Ascending aorta (tissue), 2 donors: ENCODE measurements at places on chromosomes 12 and 14. TPM values are rescaled to one million over a fixed set of nuclear protein-coding genes. Genes with fewer than 3 reads are reported as not detected.

GRCh38 chr14:76775695-76776427 lies 14.6 kb downstream of the VASH1 start:
- peaks cover 22% of the 10 kb centered on the region for H3K4me1 ChIP-seq
- H3K4me3 ChIP-seq = no peak overlapping the region
- no peak overlapping the region for H3K27ac ChIP-seq
- no peak for DNase-seq
- peaks cover 13% of the 10 kb centered on the region for H3K36me3 ChIP-seq
- H3K27me3 ChIP-seq = no peaks in the 10 kb centered on the region

DNA sequence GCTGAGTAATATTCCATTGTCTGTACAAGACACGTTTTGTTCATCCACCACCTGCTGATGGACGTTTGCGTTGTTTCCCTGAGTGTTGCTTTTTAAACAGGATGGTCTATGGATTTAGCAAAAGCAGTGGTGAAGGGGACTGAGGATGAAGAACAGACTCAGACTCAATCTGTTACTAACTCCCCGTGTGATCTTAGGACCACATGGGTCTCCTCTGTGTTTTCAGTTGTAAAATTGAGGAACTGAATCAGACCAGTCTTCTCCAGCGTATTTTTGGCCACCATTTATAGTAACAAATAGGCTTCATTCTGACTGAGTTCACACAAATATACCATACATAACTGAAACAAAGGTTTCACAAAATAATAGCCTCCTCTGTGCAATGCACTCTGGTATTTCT lies 85.6 kb downstream of the FOXN3 start:
- no peaks in the 10 kb centered on the region for H3K36me3 ChIP-seq
- peaks cover 6% of the 10 kb centered on the region for H3K4me1 ChIP-seq
- H3K4me3 ChIP-seq = no peak overlapping the region
- H3K27ac ChIP-seq = no peak overlapping the region
- no peaks in the 10 kb centered on the region for H3K27me3 ChIP-seq

Gene MIS18BP1
- total RNA-seq = 35.9 TPM

DNA sequence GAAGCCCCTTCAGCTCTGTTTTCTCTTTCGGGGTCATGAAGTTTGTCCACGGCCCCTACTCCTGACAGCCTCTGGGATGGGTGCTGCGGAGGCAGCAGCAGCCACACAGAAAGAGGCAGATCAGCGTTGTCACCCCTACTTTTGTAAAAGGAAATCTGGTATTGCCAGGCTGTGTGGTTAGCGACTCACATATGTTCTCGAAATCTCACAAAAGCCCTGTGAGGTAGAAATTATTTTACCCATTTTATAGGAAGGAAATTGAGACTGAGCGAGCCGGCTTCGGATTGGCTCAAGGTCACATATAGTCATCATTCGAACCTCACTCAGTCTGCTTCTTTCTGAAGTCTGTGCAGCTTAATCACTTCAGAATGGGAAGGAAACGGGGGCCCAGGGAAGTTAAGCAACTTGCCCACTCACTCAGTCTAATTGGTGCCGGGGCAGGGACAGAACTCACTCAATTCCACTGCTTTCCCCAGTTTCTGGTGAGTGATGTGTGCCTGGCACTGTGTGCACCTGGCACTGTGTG lies 1.1 kb upstream of the CKAP4 start:
- H3K4me1 ChIP-seq = peaks cover 3% of the 10 kb centered on the region
- no peak for DNase-seq
- H3K4me3 ChIP-seq = peak overlapping the region; percentile 95
- H3K27ac ChIP-seq = peak overlapping the region; percentile 99
- H3K27me3 ChIP-seq = no peaks in the 10 kb centered on the region

Gene RNASE7
- total RNA-seq = not detected

Gene CACNA1C
- 102 TPM for total RNA-seq

Gene CMA1
- not detected for total RNA-seq

DNA sequence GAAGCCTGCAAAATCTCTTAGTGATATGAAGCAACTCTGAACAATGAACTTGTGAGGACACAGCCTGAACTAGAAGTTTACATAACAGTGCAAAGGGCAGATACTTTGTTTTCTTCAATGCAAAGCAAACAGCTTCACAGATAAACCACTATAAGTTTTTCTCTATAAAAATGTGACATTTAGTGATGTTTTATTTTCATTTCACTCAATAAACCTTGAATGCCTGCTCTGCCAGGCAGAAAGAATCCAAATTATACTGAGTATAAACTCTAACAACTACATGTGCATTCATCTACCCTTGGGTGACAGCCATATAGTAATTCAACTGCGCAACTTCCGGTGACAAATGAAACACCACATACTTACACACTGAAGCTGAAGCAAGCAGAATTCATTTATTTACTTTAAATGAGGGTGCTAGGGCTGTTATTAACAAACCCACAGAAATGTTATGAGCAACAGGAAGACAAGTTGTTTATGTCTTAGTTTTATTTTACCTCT lies 10.3 kb downstream of the DCP1B start:
- no peak overlapping the region for H3K27ac ChIP-seq
- H3K36me3 ChIP-seq = peaks cover 14% of the 10 kb centered on the region
- no peaks in the 10 kb centered on the region for H3K4me1 ChIP-seq

Gene LBHD2
- not detected for total RNA-seq

GRCh38 chr12:51953864-51954263 lies 2.4 kb downstream of the ACVR1B start:
- no peaks in the 10 kb centered on the region for H3K36me3 ChIP-seq
- H3K4me1 ChIP-seq = peaks cover 9% of the 10 kb centered on the region
- H3K4me3 ChIP-seq = peak overlapping the region; percentile 94
- no peaks in the 10 kb centered on the region for H3K27me3 ChIP-seq

DNA sequence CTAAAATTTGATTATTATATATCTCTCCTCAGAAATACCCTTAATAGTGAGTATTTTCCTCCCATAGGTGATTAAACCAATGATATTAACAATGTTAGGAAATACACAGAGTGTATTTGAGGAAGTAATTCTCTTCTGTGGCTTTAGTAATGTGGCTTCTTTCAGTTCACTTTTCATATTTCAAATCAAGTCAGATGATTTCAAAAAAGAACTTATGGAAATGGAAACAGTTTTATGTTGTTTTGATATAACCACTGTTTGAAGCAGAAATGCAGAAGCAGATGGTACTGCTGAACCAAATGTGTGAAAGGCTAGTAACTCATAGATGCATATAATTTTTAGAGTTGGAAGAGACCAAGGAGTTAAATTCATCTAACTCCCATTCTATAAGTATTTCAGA lies 1.9 kb upstream of the GPR33 start:
- no peaks in the 10 kb centered on the region for H3K4me1 ChIP-seq
- no peak overlapping the region for H3K4me3 ChIP-seq
- no peaks in the 10 kb centered on the region for H3K27me3 ChIP-seq

DNA sequence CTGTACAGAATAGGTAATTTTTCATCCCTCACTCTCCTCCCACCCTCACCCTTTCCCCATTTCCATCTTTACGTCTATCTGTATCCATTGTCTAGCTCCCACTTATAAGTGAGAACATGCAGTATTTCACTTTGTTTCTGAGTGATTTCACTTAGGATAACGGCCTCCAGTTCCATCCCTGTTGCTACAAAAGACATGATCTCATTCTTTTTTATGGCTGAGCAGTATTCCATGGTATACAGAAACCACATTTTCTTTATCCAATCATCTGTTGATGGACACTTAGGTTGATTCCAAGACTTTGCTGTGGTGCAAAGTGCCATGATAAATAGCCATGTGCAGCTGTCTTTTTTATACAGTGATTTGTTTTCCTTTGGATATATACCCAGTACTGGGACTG lies 16.4 kb downstream of the EEA1 start:
- no peaks in the 10 kb centered on the region for H3K4me1 ChIP-seq
- no peak overlapping the region for H3K4me3 ChIP-seq
- DNase-seq = no peak
- H3K27me3 ChIP-seq = no peaks in the 10 kb centered on the region
- no peak overlapping the region for H3K27ac ChIP-seq
- H3K36me3 ChIP-seq = no peaks in the 10 kb centered on the region

GRCh38 chr14:50357753-50358395 lies 38.8 kb downstream of the CDKL1 start:
- no peaks in the 10 kb centered on the region for H3K27me3 ChIP-seq
- DNase-seq = no peak
- no peak overlapping the region for H3K27ac ChIP-seq
- H3K4me1 ChIP-seq = no peaks in the 10 kb centered on the region
- no peak overlapping the region for H3K4me3 ChIP-seq

Gene PLEKHD1
- not detected for total RNA-seq

GRCh38 chr12:93895089-93895445 lies 217.9 kb downstream of the CRADD start:
- peak overlapping the region; percentile 73 for H3K27ac ChIP-seq
- no peak for DNase-seq
- H3K4me3 ChIP-seq = no peak overlapping the region
- no peaks in the 10 kb centered on the region for H3K27me3 ChIP-seq

GRCh38 chr12:70400124-70400523 lies 34.0 kb downstream of the KCNMB4 start:
- no peaks in the 10 kb centered on the region for H3K4me1 ChIP-seq
- no peaks in the 10 kb centered on the region for H3K27me3 ChIP-seq
- peaks cover 4% of the 10 kb centered on the region for H3K36me3 ChIP-seq
- H3K27ac ChIP-seq = no peak overlapping the region
- no peak overlapping the region for H3K4me3 ChIP-seq

DNA sequence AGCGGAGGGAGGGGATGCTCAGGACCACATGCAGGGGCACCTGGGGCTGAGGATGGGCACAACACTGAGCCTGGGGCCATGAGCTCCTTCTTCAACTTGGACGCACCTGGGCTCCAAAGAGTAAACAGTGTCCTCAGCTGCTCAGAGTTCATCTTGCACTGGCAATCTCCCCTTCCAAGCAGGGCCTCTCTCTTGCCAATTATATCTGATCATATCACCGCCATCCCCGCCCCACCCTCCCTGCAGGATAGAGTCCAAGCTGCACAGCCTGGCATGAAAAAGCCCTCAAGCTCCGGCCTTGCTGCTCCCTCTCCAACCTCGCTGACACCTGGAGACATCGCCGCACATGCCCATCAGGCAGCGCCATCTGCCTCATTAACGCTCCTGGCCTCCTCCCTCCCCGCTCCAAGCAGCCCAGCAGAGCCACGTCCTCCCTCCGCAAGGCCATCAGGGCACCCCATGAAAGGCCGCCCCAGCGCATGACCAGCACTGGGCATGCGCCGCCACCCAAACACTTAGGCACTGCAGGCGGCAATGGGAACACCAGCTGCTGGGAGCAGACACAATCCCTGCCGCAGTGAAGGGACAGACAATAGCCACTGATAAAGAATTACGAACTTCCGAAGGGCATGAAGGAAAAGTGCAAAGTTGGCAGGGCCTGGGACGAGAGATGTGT lies 88.8 kb downstream of the CHGA start:
- peaks cover 33% of the 10 kb centered on the region for H3K4me1 ChIP-seq
- H3K27me3 ChIP-seq = no peaks in the 10 kb centered on the region
- DNase-seq = no peak
- no peak overlapping the region for H3K4me3 ChIP-seq
- no peak overlapping the region for H3K27ac ChIP-seq
- H3K36me3 ChIP-seq = no peaks in the 10 kb centered on the region

DNA sequence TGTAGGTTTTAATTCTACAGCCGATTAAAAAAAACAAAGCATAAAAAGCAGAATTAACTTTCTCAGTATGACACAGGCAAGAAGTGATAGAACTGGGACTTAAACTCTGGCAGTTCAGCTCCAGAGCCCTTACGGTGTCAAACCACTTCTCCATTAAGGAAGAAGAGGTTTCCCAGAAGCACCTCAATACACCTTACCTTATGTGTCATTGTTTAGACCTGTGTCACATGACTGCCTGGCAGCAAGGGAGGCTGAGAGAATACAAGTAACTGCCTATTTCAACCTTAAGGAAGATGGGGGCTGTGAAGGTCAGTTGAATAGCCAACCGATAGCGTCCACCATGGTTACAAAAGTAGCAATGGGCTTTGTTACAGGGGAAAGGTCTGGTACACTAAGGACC lies 54.6 kb upstream of the ARHGAP5 start:
- no peaks in the 10 kb centered on the region for H3K36me3 ChIP-seq
- H3K27ac ChIP-seq = no peak overlapping the region
- no peaks in the 10 kb centered on the region for H3K27me3 ChIP-seq
- no peak for DNase-seq
- H3K4me1 ChIP-seq = no peaks in the 10 kb centered on the region

DNA sequence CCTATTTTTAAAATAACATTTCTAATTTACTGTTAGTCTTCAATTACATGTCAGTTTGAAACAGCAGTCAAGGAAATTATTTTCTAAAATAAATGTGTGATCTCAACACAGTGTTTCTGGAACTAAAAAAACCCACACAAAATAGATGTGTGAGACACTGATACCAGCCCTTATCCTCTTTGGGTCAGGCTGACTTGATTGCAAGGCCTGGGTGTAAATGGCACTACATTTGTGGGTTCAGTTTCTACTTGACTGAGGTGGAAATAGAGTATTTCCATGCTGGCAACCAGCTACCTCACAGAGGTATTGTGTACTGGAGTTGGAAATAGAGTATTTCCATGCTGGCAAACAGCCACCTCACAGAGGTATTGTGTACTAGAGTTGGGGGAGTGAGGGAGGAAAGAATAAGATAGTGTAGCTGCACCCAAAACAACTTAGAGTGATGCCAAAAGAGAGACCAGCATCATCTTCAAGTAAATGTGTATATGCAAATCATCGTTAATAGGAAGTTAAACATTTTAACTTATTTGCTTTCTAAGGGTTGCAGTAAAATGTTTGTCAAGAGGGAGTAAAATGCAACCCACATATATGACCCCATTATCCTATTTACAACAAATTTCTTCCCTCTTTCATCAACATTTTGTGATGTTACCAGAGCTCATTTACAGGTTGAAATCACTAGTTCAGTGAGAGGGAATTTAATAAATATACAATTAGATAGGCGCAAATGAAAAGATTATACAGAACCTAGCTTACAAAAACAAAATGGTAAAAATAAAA lies 10.7 kb upstream of the LYZ start:
- H3K27ac ChIP-seq = no peak overlapping the region
- no peaks in the 10 kb centered on the region for H3K4me1 ChIP-seq
- H3K4me3 ChIP-seq = no peak overlapping the region

DNA sequence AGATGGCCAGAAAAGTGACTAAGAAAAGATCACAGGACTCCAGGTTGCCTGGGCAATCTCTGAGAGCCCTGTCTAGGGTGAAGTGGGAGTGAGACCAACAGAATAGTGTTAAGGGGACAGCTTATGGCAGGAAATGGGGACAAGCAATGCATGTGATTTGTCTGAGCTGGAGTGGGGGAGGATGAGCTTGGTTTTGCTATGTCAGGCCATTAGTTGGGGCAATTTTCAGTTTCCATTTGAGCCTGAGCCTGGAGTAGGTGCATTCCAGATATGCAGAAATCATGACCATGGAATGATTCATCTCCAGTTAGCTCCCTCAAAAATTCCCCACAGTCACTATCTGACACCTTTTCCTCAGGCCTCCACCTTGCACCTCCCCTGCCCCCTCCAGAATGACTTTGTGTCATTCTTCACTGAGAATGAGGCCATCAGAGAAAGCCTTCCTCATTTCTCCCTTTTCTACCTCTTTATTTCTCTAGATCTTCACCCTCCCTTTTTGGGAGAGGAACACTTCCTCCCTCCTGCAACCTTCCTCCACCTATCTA lies 150.9 kb upstream of the PLEKHG7 start:
- H3K4me1 ChIP-seq = no peaks in the 10 kb centered on the region
- no peak overlapping the region for H3K4me3 ChIP-seq
- H3K27ac ChIP-seq = peak overlapping the region; percentile 30
- no peaks in the 10 kb centered on the region for H3K27me3 ChIP-seq
